Activated T-helper 2 cell treated with anti-CD3 and anti-CD28 coated beads, Interferon-gamma antibody, Interleukin-2, Interleukin-4, amounts not matched to agents 10 μg/mL and 5 μg/mL and 100 μg/mL, durations not matched to agents 14 hours and 24 hours and 36 hours (primary cell): ENCODE measurements at places on chromosomes 6 and 20. TPM values are rescaled to one million over a fixed set of nuclear protein-coding genes. Genes with fewer than 3 reads are reported as not detected.
A peak's percentile ranks its signal among the peaks of the same experiment; 100 is the strongest.

- no peaks in the 10 kb centered on the region for H3K27me3 ChIP-seq
- no peak overlapping the region for H3K27ac ChIP-seq
- H3K4me3 ChIP-seq, result no peak overlapping the region
- no peaks in the 10 kb centered on the region for H3K36me3 ChIP-seq
These were observed 263.0 kb downstream of the FOXC1 start for GRCh38 chr6:1872649-1873131.

DNA sequence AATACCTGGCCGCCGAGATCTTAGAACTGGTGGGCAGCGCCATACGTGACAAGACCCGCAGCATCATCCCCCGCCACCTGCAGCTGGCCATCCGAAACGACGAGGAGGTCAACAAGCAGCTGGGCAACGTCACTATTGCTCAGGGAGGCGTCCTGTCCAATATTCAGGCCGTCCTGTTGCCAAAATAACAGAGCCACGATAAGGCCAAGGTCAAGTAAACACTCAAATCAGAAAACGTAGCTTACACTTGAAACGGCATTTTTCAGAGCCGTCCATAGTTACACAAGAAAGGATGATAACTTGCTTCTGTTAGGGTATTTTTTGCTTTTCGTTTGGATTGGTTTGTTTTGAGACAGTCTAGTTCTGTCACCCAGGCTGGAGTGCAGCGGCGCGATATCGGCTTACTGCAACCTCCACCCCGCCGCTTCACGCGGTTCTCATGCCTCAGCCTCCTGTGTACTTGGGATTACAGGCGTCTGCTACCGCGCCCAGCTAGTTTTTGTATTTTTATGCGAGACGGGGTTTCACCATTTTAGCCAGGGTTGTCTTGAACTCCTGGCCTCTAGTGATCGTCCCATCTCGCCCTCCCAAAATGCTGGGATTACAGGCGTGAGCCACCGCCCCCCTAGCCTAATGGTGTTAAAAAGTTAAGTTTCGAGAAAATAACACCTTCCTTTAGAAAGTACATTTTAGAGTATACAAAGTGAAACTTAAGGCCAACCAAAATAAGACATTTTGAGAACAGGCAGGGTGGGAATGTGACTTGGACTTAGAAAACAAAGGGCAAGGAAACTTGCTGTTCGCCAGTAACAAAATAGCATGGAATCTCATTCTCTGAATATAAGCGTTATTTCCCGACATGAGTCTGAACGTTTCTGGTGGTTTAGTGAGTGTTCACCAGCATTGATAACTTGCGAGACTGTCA is 42.8 kb upstream of the HFE start:
- peak overlapping the region; percentile 99 for H3K27ac ChIP-seq
- H3K36me3 ChIP-seq, result no peaks in the 10 kb centered on the region
- DNase-seq, result no peak
- H3K4me3 ChIP-seq, result peak overlapping the region; percentile 81
- H3K4me1 ChIP-seq, result peaks cover 39% of the 10 kb centered on the region

DNA sequence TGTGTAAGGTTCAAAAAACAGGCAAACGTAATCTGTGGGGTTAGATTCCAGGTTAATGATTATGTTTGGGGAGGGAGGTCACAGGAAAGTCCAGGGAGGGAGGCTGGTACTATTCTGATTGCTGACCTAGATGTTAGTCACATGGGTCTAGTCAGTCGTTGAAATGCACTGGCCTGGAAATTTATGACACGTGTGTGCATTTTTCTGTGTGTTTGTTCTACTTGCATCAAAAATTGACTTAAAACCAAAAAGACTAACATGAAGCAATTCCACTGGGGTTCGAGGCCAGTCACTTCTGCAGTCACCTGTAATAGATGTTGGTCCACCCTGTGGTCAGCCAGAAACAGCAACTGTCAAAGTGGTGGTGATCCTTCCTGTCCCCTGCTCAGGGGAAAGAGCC is 104.2 kb upstream of the MLN start:
- no peak overlapping the region for H3K27ac ChIP-seq
- H3K36me3 ChIP-seq, result no peaks in the 10 kb centered on the region
- peaks cover 46% of the 10 kb centered on the region for H3K4me1 ChIP-seq
- H3K27me3 ChIP-seq, result no peaks in the 10 kb centered on the region

Gene ATP5F1E
- 61.2 and 66.9 TPM in 2 replicates for total RNA-seq

Gene GPR6
- total RNA-seq, result not detected in 2 replicates

- no peak overlapping the region for H3K27ac ChIP-seq
- peaks cover 13% of the 10 kb centered on the region for H3K4me1 ChIP-seq
- H3K27me3 ChIP-seq, result no peaks in the 10 kb centered on the region
- no peak for DNase-seq
- H3K36me3 ChIP-seq, result peaks cover 25% of the 10 kb centered on the region
These were observed 38.6 kb downstream of the LMBRD1 start for GRCh38 chr6:69758214-69758613.

GRCh38 chr20:10667560-10668167 is 6.1 kb downstream of the JAG1 start:
- no peak overlapping the region for H3K27ac ChIP-seq
- H3K4me1 ChIP-seq, result peaks cover 17% of the 10 kb centered on the region
- no peak for DNase-seq
- peaks cover 50% of the 10 kb centered on the region for H3K27me3 ChIP-seq

- H3K36me3 ChIP-seq, result no peaks in the 10 kb centered on the region
- peaks cover 4% of the 10 kb centered on the region for H3K27me3 ChIP-seq
- DNase-seq, result no peak
- no peak overlapping the region for H3K27ac ChIP-seq
- H3K4me1 ChIP-seq, result peaks cover 10% of the 10 kb centered on the region
These were observed 11.7 kb upstream of the TCFL5 start for GRCh38 chr20:62873280-62873679.

DNA sequence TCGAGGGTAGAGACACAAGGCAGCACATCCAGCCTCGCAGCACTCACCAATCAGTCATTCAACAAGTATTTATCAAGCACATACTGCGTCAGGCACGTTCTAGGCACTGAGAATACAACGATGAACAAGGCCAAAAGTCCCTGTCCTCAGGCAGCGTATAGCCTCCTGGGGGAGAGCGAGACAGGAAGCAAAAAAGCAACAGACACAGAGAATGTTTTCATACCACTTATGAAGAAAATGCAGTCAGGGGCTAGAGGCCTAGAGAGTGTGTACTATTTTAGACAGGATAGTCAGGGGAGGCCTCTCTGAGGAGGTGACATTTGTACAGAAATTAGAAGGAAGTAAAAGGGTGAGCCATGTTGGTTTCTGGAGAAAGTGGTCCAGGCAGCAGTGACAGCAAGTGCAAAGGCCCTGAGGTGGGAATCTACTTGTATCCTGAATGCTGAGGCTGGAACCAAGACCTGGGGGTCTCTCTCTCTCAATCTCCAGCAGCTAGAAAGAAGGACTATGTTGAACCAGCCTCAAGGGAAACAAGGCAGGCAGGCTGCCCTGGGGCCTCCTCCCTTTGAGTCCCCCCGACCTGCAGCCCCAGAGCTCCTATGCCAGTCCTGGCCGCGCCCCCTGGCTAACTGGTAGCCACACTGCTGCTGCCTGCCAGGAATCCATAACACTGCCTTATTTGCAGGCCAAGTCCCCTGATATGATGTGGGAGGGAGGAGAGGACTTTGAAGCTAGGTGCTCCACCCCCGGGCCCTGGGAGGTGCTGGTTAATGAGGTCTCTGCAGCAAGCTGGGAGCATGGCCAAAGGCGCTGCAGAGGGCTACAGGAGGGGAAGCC is 151.2 kb downstream of the GRM4 start:
- no peaks in the 10 kb centered on the region for H3K36me3 ChIP-seq
- DNase-seq, result no peak
- H3K27me3 ChIP-seq, result peaks cover 9% of the 10 kb centered on the region
- H3K27ac ChIP-seq, result no peak overlapping the region
- no peak overlapping the region for H3K4me3 ChIP-seq

Gene FLRT3
- not detected in 2 replicates for total RNA-seq

GRCh38 chr6:43821101-43821886 is 51.3 kb downstream of the VEGFA start:
- H3K27ac ChIP-seq, result no peak overlapping the region
- H3K27me3 ChIP-seq, result peaks cover 19% of the 10 kb centered on the region
- H3K4me1 ChIP-seq, result peaks cover 3% of the 10 kb centered on the region
- H3K4me3 ChIP-seq, result no peak overlapping the region
- no peak for DNase-seq

Gene NR2E1
- total RNA-seq, result not detected in 2 replicates

Gene NNAT
- not detected in 2 replicates for total RNA-seq

- no peaks in the 10 kb centered on the region for H3K36me3 ChIP-seq
- peaks cover 3% of the 10 kb centered on the region for H3K27me3 ChIP-seq
- H3K4me3 ChIP-seq, result no peak overlapping the region
- no peak overlapping the region for H3K27ac ChIP-seq
These were observed 20.1 kb upstream of the EMILIN3 start for GRCh38 chr20:41386502-41387427.

Gene ID4
- not detected in 2 replicates for total RNA-seq

- no peak for DNase-seq
- H3K36me3 ChIP-seq, result no peaks in the 10 kb centered on the region
- H3K27ac ChIP-seq, result no peak overlapping the region
- H3K4me1 ChIP-seq, result peaks cover 16% of the 10 kb centered on the region
- H3K4me3 ChIP-seq, result no peak overlapping the region
- peaks cover 13% of the 10 kb centered on the region for H3K27me3 ChIP-seq
These were observed 33.1 kb upstream of the CLIC5 start for GRCh38 chr6:46048646-46049297.

- no peaks in the 10 kb centered on the region for H3K4me1 ChIP-seq
- DNase-seq, result no peak
- no peaks in the 10 kb centered on the region for H3K36me3 ChIP-seq
- H3K27me3 ChIP-seq, result no peaks in the 10 kb centered on the region
- H3K27ac ChIP-seq, result no peak overlapping the region
- no peak overlapping the region for H3K4me3 ChIP-seq
These were observed 64.3 kb upstream of the BTBD3 start for GRCh38 chr20:11853359-11853758.

DNA sequence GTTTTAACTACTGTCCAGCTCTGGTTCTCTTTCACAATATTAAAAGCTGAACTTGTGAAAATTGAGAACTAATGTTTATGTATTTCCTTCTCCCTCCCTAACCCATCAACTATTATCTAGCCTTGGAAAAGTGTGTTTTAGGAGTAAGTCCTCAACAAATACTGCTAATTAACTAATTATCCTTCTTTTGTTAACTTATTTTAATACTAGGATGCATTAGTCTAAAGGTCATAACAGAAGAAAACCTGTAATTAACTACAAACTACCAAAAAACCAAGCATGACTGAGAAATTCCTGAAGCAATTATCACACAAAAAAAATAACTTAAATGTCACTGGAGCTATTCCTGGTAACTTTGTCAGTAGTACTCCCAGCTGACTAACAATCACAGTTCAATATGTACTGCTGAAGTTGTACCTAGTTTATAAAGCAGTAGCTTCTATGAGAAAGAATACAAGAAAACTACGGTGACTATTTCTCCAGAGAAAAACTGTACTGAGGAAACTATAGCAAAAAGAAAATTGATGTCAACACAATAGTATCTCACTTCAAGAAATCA is 301.9 kb downstream of the LAMA2 start:
- no peaks in the 10 kb centered on the region for H3K4me1 ChIP-seq
- H3K36me3 ChIP-seq, result no peaks in the 10 kb centered on the region
- no peak overlapping the region for H3K27ac ChIP-seq
- H3K27me3 ChIP-seq, result no peaks in the 10 kb centered on the region
- DNase-seq, result no peak
- H3K4me3 ChIP-seq, result no peak overlapping the region

- no peaks in the 10 kb centered on the region for H3K27me3 ChIP-seq
- H3K4me3 ChIP-seq, result no peak overlapping the region
- no peak overlapping the region for H3K27ac ChIP-seq
- H3K36me3 ChIP-seq, result no peaks in the 10 kb centered on the region
- no peak for DNase-seq
- peaks cover 39% of the 10 kb centered on the region for H3K4me1 ChIP-seq
These were observed 242.7 kb downstream of the SOX4 start for GRCh38 chr6:21836277-21836676.
